NCI-H510A treated with DMSO at 0.1 percent for 48 hours (cell line): ENCODE measurements at places on chromosomes 6 and 20.

- DNase-seq: no peak
Measured at GRCh38 chr20:47278907-47279348, 77.6 kb downstream of the ZMYND8 start.

DNA sequence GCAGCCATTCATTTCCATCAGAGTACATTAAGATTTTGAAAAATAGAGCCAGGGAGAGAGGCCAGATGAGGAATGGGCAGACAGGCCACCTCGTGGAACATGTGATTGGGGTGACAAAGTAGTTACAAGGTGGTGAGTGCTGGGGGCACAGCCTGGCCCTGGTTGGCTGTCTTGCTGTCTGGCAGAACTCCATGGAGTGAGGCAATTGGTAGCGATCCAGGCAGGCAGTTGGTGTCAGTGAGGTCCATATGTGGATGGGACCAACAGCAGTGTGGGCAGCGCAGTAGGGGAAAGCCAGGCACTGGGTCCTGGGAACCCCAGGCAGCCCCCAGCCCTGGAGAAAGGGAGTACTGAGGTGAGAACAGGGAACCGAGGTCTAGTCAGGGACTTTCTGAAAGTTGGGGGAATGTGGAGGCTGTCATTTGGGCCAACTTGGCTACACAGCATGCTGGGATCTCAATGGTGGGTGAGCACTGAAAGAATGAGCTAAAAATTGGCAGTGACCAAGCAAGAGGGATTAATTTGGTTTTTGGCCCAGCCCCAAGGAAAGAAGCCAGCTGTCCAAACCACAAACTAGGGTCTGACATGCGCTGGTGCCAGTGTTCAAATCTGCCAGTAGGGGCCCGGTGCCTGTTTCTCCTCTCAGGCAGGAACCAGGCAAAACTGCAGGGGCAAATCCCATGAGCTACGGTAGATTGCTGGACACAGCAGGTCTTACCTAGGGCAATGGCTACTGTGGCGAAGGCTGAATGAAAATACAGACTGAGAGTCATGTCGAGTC is 61.4 kb upstream of the E2F3 start:
- no peak for DNase-seq

DNA sequence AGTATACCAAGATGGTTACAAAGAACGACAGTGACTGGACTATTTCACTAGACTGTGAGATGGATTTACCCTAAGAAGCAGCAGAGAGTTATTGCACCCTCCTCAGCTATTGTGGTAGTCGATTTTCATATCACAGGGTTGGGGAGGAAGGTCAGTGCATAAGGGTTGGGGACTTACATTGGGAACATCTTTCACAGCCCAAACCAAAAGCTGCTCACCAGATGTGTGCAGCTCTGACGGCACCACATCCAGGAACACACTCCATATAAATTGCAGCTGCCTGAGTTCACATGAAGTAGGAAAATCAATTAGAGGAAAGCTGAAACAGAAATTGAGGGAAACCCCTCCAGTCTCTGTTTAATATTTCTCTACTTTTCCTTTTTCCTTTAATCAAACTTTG is 470.5 kb upstream of the NRSN1 start:
- DNase-seq: no peak

DNA sequence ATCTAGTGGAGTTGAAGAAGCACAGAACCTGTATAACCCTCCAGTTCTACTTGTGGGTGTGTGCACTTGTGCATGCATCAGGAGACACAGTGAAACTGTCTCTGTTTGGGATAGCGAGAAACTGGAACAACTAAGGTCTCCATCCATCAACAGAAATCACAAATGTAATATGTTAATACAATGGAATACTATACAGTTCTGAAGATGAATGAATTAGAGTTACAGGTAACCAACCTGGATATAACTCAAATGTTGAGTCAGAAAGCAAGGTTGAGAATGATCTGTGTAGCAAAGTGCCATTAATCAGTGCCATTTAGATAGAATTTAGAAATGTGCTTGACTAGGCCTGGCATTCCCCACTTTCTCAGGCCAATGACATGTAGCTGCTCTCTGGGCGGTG is 4.6 kb upstream of the NSFL1C start:
- no peak for DNase-seq

DNA sequence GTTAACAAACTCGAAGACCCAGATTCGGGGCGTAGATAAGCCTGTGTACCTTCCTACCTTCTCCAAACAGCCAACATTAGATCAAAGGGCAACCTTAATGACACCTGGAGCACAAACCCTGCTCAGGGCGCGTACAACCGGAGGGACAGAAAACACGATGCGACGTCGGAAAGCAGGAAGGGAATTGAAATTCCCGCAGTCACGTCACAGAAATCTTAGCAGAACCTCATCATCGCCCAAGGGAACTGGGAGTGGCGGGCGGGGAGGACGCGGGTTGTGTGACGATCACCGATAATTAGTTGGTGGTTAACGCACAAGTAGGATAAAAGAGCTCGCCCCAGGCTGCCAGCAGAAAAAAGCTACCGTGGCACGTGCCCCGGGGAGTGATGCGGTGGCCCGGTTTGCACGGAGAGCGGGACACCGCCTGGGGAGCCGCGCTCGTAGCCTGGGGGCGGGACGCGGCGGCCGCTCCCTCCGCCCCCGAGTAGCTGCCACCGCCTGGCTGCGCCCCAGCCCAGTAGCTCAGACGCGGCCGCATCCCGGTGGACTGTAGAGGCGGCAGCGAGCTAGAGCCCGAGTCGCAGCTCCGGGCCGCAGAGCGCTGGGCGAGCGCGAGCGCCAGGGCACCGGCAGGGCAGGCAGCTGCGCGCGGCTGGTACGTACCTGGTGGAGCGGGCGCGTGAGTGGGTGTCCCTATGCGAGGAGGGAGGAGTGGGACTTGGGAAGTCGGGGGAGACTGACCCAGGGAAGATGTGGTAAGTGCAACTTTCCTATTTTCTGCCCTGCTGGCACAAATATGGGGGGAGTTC is at the start of gene PKIB:
TSS of gene PKIB (plus strand) at position 525 of the 809 bp plus-strand sequence. CDS start 107,390 bp downstream, outside the sequence.
- peak; percentile 50 for DNase-seq

GRCh38 chr6:37827603-37828265 is 8.2 kb downstream of the ZFAND3 start:
- no peak for DNase-seq

DNA sequence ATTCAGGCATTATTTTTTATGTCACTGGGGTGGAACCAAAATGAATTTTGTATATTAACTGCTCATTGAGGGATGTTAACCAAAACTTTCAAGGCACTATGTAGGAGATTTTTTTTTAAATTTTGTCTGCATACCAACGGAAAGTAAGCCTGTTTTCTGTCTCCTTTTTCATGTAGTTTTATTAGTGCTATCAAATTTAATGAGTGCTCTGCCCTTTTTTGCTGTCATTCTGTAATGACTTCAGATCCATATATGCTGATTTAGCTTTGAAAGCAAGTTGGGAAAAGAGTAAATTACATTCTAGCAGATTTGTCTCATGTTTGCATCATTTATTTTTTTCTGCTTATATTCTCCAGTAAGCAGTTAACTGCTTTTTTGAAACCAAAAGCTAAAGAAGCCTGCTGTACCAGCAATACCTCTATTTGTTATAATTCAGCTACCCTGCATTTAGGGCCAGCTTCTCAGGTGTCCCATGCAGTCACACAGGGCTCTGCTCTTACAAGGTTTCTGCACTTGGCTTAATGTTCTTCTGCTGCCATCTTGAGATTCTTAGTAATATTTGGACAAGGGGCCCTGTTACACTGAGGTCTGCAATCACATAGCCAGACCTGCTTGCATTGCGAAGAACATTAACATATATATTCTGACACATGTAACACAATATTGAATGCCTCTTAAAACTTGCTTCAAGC is 429.0 kb downstream of the UTRN start:
- no peak for DNase-seq

DNA sequence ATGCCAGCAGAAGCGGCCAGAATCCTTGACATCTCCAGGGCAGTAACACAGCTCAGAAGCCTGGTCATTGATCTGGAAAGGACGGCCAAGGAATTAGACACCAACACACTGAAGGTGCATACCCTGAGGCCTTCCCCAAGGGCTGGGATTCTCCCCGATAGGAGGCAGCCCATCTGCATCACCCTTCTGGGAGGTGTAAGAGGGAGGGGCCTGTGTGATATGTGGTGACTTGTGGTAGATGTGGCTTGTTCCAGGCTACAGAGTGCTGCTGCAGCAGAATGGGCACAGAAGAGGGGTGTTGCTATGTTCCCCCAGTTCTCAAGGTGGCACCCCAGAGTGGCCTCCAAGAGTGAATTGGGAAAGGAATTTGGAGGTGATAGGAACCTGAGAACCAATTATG is 11.2 kb downstream of the TRIM40 start:
- DNase-seq: no peak

- no peak for DNase-seq
Measured at GRCh38 chr20:62675156-62675876, 33.0 kb downstream of the SLCO4A1 start.

DNA sequence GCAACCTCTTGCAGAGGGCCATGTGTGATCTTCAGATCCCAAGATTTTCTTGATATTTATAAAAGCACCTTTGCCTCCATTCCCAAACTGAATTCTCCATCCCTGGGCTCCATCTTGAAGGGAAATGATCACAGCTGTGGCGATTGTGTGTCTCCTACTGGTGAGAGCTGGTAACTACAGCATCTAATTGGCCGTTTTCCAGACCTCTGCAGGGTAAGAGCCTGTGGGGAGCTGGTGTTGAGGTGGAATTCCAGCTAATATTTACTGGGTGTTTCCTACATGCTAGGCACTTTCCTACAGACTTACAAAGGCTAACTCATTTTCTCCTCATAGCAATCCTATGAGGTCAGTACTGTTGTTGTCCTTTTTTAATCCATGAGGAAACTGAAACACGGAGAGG is 59.2 kb upstream of the FNDC1 start:
- DNase-seq: no peak

DNA sequence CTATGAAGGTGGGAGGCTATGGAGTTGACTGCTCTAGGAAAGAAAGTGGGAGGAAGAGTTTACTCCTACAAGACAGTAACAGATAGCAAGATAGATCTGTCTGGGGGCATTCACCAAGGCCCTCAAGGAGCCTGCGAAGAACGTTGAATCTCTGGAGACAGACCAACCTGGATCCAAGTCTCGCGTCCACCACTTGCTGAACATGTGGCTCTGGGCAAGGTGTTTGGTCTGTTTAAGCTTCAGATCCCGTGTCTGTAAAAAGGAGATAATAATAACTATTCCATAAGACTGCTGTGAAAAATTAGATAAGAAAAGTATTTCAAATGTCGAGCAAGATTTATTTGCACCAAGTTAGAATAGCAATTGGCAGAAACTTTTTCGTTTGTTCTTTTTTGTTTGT is 8.1 kb upstream of the EEF1A1 start:
- no peak for DNase-seq

DNA sequence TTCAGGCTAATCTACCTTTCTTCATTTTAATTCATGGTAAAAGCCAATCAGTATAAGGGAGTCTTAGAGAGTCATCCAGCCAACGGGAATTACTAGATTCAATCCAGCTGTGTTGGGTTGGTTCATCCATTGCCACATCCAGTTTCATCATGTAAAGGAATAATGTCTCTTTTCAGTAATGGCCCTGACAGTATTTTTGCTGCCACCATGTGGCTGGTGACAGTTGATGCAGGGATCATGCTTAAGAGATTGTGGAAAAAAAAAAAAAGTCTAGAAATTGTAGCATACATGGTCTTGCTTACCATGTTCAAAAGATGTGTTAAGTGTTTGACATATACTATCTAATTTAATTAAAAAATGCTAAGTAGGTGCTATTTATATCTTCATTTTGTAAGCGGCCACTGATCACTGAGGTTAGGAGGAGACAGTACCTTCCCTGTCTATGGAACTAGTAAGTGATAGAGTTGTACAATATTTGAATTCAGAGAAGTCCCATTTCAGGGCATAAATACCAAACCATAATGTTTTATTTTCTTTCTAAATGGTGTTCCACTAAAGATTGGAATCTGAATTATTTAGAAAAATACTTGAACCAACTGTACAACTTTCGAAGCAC is 135.9 kb downstream of the KHDRBS2 start:
- DNase-seq: peak; percentile 25

- no peak for DNase-seq
Measured at GRCh38 chr20:62745952-62746288, 37.3 kb downstream of the NTSR1 start.

GRCh38 chr6:56827908-56828649 is 126.8 kb upstream of the BEND6 start:
- no peak for DNase-seq

GRCh38 chr20:64217539-64218221 is 37.9 kb upstream of the PCMTD2 start:
- no peak for DNase-seq

DNA sequence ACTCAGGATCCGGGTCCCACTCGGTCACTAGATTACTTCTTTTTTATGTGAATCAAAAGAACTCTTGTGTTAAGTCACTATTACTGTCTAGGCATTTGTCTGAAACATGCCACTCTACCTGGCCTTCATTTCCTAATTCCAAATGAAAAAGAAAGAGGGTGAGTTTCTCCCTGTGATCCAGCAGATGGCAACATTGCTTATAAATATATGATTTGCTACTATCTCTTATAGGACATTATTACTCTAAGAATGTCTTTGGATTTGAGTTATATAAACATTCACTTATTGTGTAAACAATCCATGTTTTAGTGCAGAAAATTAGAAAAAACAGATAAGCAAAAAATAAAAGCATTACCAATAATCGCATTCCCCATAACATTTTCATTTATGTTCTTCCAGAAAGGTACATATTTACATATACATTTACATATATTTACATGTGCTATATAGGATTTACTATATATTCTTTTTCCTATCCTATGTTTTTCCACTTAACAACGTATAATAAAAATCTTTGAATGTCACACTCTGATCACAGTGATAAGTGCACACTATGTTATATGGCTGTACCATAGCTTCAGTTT is 66.9 kb downstream of the FAXC start:
- peak; percentile 10 for DNase-seq
